ENCODE measurements at places on chromosomes 3 and 15.
A peak's percentile ranks its signal among the peaks of the same experiment; 100 is the strongest.

- DNase-seq: no peak
Observed at GRCh38 chr3:71865727-71866126, 80.8 kb upstream of the PROK2 start.

- DNase-seq: no peak
Observed at GRCh38 chr15:62912808-62913207, 129.7 kb upstream of the TPM1 start.

- DNase-seq: no peak
Observed at GRCh38 chr3:71045917-71046282, 537.6 kb downstream of the FOXP1 start.

DNA sequence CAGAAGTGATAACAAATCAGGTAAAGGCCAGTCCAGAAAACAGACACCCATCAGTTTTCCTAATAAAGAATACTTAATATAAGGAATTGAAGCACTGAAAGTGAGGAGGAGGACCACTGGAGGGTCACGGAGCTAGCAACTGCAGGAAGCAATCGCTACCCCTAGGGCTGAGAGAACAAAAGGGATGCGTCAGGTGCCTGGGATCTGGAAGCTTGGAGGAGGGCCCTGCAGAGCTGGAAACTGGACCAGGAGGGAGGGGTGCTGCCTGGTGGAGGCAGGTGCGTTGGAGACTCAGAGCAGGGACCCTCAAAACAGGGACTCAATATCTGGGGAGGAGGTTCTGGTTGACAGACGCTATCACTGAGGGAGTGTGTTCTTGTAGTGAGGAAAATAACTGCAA lies 308.1 kb upstream of the RASGRP1 start:
- DNase-seq: no peak

DNA sequence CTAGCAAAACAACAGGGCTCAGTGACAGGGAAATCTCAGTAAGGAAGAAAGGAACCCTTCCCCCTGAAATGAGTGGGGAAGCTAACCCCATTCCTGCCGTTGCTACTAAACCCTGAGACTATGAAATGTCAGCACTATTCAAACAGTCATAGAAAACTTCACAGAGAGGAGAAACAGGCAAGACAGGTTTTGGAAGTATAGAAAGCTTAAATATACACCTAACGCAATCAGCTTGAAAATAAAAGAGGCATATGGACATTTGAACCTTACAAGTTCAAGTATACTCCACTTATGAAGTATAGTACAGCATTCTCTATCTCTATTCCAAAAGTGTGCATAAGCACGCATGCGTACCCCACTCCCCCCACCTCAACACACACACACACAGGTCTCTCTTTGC lies 17.6 kb upstream of the FRMD4B start:
- no peak for DNase-seq

DNA sequence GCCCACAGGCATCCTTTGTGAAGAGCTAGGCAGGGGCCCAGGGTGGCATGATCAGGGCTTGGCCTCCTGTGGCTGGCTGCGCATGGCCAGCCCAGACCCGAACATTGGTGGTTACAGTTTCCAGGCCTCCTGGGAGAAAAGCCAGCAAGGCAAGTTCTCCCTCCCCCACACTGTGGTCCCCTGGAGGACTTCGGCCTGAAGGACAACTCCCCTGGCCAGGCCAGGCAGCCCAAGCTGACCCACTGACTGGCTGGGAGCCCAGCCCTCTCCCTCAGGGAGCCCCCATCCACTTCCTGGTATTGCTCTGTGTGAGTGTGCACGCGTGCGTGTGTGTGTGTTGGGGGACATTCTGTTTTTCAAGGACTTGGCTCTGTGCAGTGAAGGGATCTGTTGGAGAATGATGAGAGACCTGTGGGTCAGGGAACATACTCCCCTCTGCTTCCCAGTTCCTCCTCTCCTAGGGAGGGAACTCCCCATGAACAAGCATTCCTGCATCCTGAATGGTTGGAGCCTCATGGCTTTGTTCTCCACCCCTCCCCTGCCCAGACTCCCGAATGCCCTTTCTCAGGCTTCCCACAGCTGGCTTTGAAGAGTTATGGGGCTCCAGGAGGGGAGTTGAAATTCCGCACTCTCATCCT lies 29.5 kb downstream of the CORO2B start:
- no peak for DNase-seq

DNA sequence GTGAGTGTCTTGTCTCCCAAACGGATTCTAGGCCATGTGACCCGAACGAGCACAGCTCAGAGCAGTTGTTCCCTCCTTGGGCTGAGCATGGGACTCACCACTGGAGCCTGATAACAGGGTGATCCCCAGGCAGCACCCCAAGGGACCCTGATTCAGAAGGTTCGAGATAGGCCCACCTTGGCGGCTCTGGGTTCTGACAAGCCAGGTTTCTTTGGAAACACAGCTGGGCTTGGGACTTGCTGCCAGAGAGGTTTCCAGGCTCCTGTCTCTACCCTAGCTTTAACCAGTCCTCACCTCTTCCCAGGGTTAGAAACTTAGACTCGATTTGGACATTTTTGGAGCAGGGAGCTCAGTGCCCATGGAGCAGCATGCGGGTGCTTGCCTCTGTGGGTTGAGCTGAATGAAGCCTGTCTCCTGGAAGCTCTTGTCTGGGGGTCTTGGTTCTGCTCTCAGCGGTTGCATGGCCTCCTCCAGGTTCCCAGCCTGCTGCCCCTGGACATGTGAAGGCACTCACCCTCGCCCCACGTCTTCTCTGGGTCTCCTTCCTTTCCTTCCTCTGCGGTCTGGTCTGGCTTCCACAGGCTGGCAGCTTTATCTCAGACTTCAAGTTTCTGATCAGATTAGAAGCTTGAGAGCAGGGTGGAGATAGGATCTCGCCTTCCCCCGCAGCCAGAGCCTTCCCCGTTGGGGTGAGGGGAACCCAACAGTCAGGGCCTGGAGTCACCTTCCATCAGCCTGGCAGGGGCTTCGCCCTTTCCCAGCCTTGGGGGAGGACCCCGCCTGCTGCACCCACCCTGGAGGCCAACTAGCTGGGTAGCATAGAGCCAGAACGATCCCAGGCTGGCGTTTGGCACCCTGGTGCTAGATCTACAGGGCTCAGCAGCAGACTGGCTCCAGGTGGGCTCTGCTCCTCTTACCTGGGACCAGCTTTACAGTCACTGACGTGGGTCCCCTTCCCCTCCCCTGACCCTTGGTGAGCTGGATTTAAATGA lies 21.0 kb downstream of the PAQR5 start:
- no peak for DNase-seq

DNA sequence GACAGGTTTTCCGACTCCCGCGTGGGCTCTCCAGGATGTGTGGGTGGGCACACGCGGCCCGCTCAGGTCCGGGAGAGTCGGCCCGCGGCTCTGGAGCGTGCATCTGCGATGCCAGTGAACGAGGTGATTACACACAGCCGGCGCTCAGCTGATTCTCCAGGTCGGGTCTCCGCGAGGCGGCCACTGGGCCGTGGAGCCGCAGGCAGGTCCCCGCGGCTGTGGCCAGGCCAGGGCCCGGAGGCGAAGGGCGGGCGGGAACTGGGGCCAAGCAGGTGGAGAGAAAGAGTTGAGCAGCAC lies 13.2 kb downstream of the PAK6 start:
- DNase-seq: no peak

- no peak for DNase-seq
Observed at GRCh38 chr3:40366203-40367162, 20.5 kb upstream of the ENTPD3 start.

DNA sequence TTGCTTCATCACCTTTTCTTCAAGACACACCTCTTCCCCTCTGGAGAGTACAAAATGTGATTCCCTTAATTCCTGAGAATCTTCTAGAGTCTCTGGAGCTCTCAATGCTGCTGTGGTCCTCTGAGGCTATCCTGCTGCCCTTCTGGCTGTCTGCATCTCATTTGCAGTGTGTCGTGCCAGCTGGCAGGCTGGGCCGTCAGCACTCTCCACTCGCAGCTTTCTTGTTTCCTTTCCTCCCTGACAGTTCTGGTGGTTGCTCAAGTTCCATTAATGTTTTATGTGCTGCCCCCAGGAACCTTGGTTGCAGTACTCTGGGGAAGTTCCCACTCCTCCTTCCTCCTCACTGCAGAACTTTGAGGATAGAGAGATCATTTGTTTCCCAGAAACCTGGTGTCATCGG lies 210.8 kb upstream of the ROPN1 start:
- DNase-seq: no peak

GRCh38 chr3:141754032-141754431 lies 9.2 kb upstream of the GRK7 start:
- DNase-seq: no peak

- DNase-seq: no peak
Observed at GRCh38 chr3:23161896-23162570, 41.1 kb upstream of the UBE2E2 start.

DNA sequence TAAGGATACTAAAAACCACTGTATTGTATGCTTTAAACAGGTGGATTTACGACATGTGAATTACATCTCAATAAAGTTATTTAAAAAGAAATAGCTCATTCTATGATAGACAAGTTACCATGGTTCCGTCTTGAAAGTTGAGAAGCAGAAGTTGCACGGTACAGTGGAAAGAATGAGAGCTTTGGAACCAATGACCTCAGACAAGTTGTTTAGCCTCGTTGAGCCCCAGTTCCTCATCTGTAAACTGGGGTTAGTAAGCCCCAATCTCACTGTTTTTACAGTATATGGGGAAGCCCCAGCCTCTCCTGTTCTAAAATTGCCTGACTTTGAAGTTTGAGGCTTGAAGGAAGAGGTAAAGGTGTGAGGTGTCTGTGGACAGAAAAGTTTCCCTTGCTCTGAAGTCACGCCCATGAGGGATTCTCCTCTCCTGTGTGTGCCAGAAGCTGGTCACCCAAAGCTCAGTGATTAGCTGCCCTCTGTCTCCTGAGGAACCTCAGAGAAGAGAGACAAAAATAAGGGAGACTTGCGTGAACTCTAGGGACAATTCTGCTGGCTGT lies 10.0 kb downstream of the CRYGS start:
- DNase-seq: no peak

GRCh38 chr3:52153389-52154096 lies 680 bp downstream of the POC1A start:
- DNase-seq: peak; percentile 32

DNA sequence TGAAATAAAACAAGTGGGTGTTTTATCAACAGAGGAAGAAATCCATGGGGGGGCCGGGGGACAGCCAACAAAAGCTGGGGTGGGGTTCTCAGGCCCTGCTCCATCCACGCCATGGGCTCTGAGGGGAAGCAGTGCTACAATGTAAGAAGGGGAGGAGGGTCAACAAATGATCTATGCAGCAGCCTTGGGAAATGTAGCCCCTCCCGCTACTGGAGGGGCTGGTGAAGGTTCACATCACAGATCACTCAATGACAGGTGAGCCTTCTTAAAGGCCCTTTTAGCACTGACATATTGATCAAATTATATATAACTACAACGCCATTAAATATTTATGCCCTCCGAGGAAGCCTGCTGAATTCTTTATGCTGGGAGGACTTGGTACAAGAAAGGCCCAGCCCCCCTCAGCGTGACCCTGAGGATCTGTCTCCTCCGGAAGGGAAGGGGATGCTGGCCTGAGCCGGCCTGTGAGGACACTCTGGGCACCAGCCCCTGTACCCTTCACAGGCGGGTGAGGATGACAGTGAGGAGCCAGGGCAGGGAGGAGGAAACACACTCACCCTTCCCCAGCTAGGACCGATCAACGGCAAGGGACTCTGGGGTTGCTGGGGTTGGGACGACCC lies 15.3 kb downstream of the TLE3 start:
- no peak for DNase-seq

GRCh38 chr3:165742351-165742750 lies 94.9 kb downstream of the BCHE start:
- DNase-seq: no peak

DNA sequence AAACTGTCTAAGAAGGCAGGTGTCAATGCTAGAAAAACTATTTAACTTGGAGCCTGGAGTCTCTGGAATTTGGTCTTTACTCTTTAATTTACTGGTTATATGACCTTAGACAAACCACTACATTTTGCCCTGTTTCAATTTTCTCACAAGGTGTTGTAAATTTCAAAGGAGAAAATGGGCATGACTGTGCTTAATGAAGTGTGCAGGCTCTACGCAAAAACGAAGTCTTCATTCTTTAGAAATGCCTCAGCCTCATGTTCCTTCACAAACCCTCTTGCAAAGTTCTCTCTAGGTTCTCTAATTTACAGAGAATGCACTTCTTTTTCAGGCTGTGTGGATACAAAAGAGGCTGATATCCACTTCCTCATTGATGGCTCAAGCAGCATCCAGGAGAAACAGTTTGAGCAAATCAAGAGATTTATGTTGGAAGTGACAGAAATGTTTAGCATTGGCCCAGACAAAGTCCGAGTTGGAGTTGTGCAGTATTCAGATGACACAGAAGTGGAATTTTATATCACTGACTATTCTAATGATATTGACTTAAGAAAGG lies 39.1 kb downstream of the COL6A5 start:
- no peak for DNase-seq

- no peak for DNase-seq
Observed at GRCh38 chr3:22724420-22724819, 478.7 kb upstream of the UBE2E2 start.

DNA sequence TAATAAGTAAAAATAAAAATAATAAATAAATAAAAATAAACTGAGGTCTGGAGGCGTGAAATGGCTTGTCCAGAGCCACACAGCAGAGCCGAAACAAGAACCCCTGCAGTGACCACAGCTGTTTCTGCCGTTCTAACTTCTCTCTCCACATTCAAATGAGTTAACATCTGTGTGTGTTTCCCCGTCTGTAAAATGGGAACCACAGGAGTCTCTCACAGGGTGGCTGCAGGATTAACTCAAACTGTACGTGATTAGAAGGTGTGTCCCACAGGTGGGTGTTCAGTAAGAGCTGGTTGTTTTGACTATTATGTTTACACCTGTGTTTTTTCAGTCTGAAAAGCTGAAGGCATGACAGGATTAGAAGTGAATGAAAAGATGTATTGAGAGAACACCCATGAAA lies 27.0 kb upstream of the MUC4 start:
- DNase-seq: no peak

- DNase-seq: no peak
Observed at GRCh38 chr15:68303560-68304436, 26.3 kb downstream of the FEM1B start.

GRCh38 chr3:150239766-150240165 lies 168.3 kb upstream of the TSC22D2 start:
- DNase-seq: no peak

- DNase-seq: peak; percentile 10
Observed at GRCh38 chr15:56495053-56495452, 30.1 kb upstream of the MNS1 start.

GRCh38 chr3:16869261-16870005 lies 15.3 kb upstream of the PLCL2 start:
- DNase-seq: no peak

DNA sequence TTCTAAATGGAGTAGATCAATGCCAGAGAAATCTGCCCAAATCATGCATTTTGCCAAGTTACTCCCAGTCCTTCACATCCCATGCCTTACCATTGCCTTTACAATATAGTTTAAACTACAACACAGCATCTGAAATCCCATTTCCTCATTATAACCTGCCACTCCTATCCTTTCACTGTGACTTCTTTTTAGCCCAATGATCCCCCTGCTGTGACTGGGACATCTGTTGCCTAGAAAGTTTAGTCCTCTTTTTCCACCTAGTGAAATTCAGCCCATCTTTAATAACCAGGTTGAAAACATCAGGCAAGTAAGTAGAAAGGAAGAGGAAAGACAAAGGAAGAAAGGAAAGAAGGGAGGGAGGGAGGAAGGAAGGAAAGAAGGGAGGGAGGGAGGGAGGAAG lies 627.9 kb upstream of the ZNF385D start:
- DNase-seq: no peak

GRCh38 chr3:49700014-49700413 lies 10.7 kb downstream of the RNF123 start:
- DNase-seq: no peak
